ENCODE measurements at places on chromosomes 1 and 21.

GRCh38 chr1:156814571-156815260 lies 1.9 kb downstream of the SH2D2A start:
- no peak for DNase-seq

DNA sequence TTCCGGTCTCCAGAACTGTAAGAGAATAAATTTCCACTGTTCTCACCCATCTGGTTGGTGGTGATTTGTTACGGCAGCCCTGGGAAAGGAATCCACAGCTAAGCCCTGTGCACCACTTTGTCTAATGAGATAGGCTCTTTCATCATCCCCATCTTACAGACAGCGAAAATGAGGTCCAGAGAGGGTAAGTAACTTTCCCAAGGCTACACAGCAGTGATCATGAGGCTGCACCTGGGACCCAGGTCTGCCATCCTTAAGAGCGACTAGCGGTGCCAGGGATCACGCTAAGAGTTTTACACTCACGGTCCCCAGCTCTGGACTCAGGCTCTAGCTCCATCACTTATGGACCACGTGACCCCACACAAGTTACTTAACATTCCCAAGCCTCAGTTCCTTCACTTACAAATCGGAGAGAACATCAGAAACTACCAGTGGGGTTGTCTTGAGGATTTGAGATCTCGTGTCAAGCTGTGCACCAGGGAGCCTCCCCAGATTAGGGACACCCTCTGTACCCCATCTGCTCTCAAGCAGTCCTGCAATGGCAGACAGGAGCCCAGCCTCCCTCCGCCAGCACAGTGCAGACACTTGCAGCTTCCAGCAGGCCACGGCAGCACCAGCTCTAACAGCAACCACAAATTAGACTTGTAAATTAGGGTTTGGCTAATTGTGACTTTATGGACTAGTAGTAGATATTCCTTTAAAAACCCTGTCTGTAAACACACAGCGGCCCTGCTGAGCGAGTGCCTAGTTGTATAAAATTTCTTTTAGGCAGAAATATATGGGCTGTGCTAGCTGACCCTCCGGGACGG lies 87.3 kb downstream of the DISP3 start:
- DNase-seq = no peak

GRCh38 chr1:182629499-182630096 lies 25.4 kb upstream of the RGS16 start:
- no peak for DNase-seq

GRCh38 chr1:192566657-192567056 lies 8.9 kb upstream of the RGS1 start:
- no peak for DNase-seq

DNA sequence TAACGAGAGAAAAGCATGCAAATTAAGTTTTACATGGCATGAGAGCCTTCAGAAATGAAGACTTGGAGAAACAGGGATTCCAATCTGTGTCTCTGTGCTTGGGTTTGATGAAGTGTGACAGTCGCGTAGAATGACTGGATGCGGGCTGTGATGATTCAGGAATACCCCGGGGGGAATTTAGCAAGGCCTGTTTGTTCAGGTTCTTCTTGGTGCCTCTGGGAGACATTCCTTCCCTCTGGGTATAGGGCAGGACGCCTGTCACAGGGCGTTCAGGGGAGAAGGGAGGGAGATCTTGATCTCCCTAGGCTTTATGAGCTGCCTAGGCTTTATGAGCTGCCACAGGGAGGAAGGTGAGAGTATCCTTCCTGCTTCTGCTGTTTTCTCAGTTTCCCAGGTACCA lies 36.6 kb downstream of the DOP1B start:
- no peak for DNase-seq

- no peak for DNase-seq
Observed at GRCh38 chr1:226535666-226536065, 12.9 kb upstream of the STUM start.

DNA sequence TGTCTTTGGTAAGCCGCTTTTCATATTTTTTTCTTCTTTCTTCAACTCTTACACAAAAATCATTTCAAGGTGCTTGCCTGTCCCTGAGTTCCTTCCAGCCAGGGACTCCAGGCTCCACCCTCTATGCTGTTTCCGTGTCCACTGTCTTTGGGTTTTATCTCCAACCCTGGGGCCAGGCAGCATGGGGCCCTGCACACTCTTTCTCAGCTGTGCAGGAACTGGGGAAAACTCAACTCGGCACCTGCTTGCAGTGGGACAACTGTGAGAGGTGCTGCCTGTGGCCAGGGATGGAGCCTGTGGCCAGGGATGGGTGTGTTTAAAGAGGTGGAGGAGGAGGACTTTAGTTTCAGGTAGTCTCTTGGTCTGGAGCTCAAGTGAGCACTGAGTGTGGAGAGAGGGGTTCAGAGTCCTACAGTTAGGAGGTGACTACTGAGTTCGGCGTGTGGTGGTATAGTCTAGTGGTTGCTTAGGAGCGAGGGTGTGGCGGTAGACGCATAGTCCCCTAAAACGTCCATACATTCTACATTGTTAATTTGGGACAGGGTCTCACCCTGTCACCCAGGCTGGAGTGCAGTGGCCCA lies 13.4 kb downstream of the TNFRSF8 start:
- DNase-seq = no peak

GRCh38 chr21:44943686-44944550 lies 4.1 kb downstream of the SLX9 start:
- DNase-seq = no peak

GRCh38 chr1:20380175-20380574 lies 89.5 kb downstream of the VWA5B1 start:
- no peak for DNase-seq

- DNase-seq = no peak
Observed at GRCh38 chr1:28078262-28078661, 10.1 kb downstream of the EYA3 start.

GRCh38 chr1:15123925-15124324 lies 29.6 kb upstream of the TMEM51 start:
- no peak for DNase-seq

DNA sequence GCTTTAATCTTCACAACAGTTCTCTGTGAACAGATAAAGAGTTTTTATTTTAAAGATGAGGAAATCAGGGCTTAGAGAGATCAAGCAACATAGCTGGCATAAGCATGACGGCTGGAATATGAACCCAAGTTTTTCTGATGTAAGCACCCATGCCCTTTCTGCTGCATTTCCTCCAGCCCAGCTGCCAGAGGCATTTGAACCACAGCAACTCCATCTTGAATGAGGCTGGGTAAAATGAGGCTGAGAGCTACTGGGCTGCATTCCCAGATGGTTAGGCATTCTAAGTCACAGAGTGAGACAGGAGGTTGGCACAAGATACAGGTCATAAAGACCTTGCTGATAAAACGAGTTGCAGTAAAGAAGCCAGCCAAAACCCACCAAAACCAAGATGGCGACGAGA lies 90.0 kb downstream of the WDR64 start:
- DNase-seq = no peak

DNA sequence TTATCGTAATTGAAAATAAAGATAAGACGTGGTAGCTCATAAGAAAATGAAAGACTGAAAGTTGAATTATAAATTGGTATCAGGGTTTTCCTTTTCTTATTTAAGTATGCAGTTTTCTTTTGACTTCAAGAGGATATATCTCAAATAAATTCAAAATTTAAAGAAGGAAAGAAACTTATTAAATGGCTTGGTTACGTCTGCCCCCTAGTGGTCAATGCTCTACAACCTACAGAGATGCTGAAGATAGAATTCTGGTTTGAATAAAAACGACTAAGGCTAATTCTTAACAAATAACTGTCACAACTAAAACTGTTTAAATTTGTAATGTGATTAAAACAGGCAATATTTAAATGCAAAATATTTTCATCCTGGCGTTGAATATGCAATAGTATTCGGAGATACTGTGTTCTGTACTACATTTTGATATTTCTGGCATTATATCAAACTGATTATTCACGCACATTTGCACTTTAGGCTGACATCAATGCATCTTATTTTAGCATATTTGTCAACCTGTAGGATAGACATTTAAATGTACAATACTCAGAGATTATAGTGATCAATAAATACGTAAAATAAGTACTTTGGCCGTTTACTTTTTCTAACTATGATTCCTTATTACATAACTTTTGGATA lies 26.8 kb downstream of the IFI44 start:
- no peak for DNase-seq

GRCh38 chr1:17857996-17858395 lies 102.9 kb downstream of the ACTL8 start:
- DNase-seq = no peak

- DNase-seq = no peak
Observed at GRCh38 chr1:11384170-11384554, 94.8 kb upstream of the DISP3 start.

GRCh38 chr1:183466781-183467180 lies 5.5 kb upstream of the SMG7 start:
- no peak for DNase-seq

GRCh38 chr1:236741753-236742152 lies 53.3 kb upstream of the MTR start:
- DNase-seq = no peak

GRCh38 chr1:92743221-92743620 lies 41.7 kb downstream of the EVI5 start:
- DNase-seq = no peak

DNA sequence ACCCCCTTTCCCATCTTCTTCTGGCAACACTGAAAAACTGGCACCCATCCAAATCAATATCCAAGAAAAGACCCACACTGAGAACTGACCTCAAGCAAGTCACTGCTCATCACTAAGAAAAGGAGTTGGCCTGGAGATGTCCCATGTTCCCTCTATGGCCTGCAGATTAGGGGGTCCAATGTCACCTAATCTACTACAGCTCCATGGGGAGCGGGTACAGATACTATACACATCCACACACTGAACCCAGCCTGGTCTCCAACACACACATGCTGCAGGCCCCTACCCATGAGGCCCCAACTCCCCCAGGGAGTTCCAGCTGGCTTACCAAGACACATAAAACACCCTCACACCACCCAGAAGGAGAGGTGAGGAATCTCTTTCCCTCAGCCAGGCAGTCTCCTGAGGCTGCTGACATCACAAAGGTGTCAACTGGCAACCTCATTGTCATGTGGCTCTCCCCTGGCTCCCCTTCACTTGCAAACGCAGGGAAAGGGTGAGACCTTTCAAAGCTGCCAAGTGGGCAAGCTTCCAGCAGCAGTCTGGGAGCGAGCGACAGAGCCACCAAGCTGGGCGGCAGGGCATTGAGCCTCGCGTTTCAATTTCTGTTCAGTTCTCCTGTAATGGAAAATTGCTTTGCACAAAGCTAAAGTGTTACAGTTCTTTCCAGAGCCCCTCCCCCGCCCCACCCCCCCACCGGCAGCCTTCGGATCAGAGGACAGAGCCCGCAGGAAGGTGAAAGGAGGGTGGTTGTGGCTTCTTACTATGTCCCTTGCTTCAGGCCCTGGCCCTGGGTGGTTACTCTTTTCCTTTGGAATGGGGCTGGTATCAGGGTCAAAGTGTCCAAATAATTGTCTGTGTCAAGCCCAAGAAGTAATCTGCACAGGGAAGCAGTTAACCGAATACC lies at the start of gene LRRC52:
LRRC52 (plus strand) TSS at position 469 of the 907 bp plus-strand sequence; CDS start at position 766, 297 bp downstream.
- DNase-seq = no peak

DNA sequence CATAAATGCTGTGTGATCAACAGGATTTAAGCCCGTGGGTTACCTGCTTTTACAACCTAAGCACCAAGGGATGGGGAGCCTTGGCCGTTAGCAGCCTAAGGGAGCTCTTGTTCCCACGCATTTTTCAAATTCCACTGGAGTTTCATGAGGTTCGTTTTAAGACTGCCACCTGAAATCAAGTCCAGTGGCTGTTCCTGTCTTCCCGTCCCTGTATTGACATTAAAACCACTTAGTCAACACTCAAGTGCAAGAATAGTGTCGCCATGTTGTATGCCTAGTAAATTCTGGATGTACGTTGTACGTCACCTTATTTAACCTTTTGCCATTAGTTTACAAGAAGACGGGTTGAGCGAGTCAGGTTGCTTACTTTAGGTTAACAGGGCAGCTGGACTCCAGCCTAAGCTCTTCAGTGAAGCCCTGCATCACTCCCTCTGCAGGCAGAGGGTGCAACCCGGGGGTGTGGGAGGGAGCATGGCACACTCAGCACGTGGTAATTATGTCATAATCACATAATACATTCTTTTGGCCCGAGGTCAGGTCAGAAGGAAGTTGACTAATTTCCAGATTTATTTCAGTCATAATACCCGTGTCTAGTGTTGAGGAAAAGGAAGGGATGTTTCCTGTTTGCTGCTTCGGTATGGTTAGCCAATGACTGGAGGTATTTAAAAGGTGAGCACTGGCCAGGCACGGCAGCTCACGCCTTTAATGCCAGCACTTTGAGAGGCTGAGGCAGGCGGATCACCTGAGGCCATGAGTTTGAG lies 42.5 kb downstream of the CNST start:
- DNase-seq = no peak

DNA sequence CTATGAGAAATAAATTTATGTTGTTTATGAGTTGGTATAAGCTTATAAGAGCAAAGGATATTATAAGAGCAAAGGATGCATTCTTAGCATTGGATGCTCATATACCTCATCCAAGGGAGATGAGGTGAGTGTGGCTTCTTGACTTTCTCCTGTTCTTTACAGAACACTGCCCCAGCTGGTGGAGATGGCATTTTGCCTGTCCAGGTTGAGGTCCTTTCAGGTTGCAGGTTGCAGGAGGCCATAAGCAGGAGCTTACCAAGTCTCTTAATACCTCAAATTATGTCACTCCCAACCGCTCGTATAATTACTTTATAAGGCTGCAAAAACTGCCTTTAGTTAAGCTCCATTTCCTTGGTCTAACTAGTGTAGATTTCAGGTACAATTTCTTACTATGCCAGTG lies 66.7 kb downstream of the RPE65 start:
- no peak for DNase-seq

DNA sequence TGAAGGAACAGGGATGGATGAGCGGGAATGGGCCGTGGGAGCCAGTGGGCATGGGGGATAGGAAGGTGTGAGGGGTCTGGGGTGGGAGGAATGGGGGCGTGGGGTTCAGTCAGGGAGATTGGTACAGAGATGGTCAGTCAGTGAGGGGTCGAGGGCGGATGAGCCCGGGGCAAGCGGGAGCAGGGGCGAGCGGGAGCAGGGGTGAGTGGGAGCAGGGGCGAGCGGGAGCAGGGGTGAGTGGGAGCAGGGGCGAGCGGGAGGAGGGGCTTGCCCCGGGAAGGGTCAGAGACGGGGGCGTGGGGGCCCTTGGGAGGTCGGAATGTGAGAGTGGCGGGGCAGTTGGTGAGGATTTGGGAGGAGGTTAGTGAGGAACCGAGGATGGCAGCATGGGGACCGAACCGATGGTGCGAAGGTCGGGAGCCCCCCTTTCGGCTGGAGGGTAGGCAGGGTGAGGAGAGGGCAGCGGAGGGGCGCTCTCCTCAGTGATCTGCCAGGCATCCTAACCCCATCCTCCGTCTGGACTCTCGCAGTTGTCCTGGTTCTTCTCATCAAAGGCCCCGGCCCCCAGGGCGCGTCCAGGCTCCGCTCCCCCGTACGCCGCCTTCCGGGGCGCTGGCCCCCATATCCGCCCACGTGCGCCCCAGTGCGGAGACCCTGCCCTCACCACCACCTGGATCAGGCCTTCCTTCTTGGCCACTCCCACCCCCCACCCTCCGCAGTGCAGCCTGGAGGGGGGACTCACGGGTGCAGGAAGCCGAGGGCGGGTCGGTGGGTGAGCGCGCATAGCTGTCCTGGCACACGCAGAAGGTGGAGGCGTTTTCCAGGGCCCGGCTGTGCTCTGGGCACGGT lies 11.2 kb downstream of the EPHA10 start:
- no peak for DNase-seq

- no peak for DNase-seq
Observed at GRCh38 chr1:115722221-115722620, 46.3 kb downstream of the CASQ2 start.
